ENCODE measurements at places on chromosomes 16 and 17.

GRCh38 chr17:28912281-28912937, 9.5 kb upstream of the DHRS13 start:
- H3K4me1 ChIP-seq, result no peaks in the 10 kb centered on the region
- no peak overlapping the region for H3K27ac ChIP-seq
- H3K27me3 ChIP-seq, result no peaks in the 10 kb centered on the region

- peak overlapping the region; percentile 96 for H3K27ac ChIP-seq
- DNase-seq, result peak; percentile 97
- H3K36me3 ChIP-seq, result no peaks in the 10 kb centered on the region
These were observed 59.6 kb downstream of the WSB1 start for GRCh38 chr17:27353461-27354050.

DNA sequence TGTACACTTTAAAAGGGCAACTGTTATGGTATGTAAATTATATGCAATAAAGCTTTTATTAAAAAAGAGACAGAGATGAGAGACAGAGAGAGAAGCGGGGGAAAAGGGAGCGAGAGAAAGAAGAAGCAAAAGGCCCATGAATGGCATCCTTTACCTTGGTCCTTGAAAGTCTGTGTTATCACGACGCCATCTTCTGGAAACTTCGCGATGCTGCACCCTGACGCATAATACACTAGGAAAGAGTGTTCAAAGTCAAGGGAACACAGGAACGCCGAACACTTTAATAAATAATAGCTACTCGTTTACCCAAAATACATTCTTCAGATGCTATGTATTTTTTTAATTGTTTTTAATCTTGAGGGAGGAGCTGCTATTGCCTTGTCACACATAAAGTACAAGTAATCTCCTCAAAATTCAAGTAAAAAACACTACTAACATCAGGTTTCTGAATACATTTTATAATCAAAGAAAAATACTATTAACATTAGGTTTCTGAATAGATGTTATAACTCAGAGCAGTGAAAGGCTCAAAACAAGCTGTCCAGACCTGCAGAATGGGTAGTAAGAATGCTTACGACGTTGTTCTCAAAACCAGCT, 23.0 kb upstream of the SLC38A8 start:
- DNase-seq, result peak; percentile 55
- no peaks in the 10 kb centered on the region for H3K4me1 ChIP-seq
- H3K27ac ChIP-seq, result no peak overlapping the region

DNA sequence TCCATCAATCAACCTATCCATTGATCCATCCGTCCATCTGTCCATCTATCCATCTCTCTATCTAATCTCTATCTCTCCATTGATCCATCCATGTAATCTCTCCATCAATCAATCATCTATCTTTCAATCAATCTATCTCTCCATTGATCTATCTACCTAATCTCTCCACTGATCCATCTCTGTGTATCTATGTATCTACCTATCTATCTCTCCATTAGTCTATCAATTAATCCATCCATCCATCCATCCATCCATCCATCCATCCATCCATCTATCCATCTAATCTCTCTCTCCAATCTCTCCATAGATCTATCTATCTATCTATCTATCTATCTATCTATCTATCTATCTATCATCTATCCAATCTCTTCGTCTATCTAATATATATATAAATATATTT, 3.5 kb upstream of the RNF222 start:
- no peak overlapping the region for H3K4me3 ChIP-seq
- H3K36me3 ChIP-seq, result no peaks in the 10 kb centered on the region
- DNase-seq, result no peak
- H3K27me3 ChIP-seq, result peaks cover 43% of the 10 kb centered on the region

GRCh38 chr17:50219342-50219741, 17.9 kb upstream of the COL1A1 start:
- no peaks in the 10 kb centered on the region for H3K36me3 ChIP-seq
- no peak overlapping the region for H3K4me3 ChIP-seq
- no peak for DNase-seq
- peak overlapping the region; percentile 85 for H3K27ac ChIP-seq

GRCh38 chr17:44530896-44531418, 26.3 kb upstream of the FZD2 start:
- H3K4me1 ChIP-seq, result no peaks in the 10 kb centered on the region
- no peak overlapping the region for H3K4me3 ChIP-seq
- no peak overlapping the region for H3K27ac ChIP-seq
- peaks cover 13% of the 10 kb centered on the region for H3K27me3 ChIP-seq

DNA sequence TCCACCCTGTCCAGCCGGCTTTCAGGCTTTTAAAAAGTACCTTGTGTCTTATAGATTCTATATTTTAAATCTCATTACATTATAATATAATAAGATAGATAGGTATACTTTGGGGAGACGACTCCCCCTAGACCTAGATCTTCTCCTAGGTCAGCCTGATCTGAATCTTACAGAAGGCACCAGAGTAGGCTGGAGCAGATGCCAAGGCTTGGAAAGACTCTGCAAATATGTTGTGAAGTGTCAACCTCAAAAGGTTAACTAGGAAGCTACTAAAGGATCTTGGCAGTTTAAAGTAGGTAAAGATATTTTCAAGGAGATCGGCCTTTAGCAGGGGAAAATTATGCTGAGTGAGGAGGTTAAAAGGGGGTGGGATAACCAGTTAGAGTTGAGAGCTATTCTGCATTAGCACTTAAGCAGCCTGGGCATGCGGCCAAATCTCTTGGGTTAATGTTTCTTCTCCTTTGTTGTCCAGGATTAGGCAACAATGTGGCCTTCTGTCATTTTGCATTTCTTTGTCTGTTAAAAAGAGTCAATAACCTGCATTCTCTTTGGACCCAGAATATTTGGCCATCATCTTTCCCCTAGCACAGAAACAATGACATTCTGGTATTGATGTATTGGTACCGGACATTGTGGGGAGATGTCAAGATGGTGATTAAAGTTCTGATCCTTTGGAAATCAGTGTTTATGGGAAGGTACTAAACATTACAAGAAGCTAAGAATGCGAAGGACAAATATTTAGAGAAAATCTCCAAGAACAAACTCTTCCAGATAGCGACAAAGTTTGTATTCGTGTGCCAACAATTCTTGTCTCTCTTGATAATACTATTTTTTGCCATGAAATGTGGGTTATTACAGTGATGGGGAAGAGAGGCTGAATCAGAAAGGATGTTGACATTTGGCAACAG, 51.2 kb upstream of the DHX40 start:
- H3K4me1 ChIP-seq, result no peaks in the 10 kb centered on the region
- H3K27ac ChIP-seq, result no peak overlapping the region
- no peaks in the 10 kb centered on the region for H3K36me3 ChIP-seq
- no peak overlapping the region for H3K4me3 ChIP-seq

DNA sequence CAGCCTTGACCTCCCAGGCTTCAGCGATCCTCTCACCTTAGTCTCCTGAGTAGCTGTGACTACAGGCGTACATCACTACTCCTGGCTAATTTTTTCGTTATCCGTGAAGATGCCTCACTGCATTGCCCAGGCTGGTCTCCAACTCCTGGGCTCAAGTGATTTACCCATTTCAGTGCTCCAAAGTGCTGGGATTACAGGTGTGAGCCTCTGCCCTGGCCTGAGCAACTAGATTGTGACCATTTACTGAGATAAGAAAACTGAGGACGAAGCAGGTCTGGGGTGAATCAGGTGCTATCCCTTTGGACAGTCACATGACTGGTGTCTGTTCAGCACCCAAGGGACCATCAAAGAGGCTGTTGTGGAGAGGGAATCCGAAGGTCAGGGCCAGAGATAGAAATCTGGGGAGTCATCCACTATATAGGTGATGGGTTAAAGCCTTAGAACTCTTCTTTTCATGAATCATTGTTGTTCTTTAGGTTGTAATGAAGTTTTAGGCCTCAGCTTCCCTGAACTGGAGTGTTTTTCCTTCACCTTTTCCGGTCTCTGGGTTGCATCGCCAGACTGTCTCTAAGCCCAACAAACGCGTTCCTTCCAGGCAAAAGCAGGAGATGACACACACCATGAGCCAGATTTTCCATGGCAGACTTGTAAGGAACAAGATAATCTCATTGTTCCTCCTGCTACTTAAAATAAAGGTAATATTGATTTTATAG, 62.5 kb downstream of the FTO start:
- H3K4me3 ChIP-seq, result no peak overlapping the region
- no peaks in the 10 kb centered on the region for H3K36me3 ChIP-seq
- H3K27ac ChIP-seq, result no peak overlapping the region
- no peak for DNase-seq
- peaks cover 24% of the 10 kb centered on the region for H3K4me1 ChIP-seq

- H3K27me3 ChIP-seq, result no peaks in the 10 kb centered on the region
- H3K4me1 ChIP-seq, result no peaks in the 10 kb centered on the region
- H3K27ac ChIP-seq, result no peak overlapping the region
- no peak overlapping the region for H3K4me3 ChIP-seq
These were observed 46.3 kb upstream of the ICAM2 start for GRCh38 chr17:64066716-64067115.

DNA sequence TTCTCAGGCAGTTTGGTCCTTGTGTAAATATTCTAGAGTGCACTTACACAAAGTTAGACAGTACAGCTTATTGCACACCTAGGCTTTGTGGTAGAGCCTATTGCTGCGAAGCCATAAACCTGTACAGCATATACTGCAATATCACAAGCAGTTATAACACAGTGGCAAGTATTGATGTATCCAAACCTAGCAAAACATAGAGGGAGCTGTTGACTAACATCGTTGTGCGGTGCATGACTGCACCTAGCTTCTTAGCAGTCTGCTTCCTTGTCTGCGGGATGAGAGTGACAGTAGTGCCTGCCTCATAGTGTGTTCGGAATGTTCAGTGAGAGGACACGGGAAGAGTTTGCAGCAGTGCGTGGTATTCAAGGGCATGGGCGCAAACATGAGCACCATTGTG, 78.9 kb downstream of the MPRIP start:
- H3K4me1 ChIP-seq, result peaks cover 89% of the 10 kb centered on the region
- H3K36me3 ChIP-seq, result no peaks in the 10 kb centered on the region
- H3K4me3 ChIP-seq, result no peak overlapping the region
- no peak for DNase-seq

- H3K27ac ChIP-seq, result no peak overlapping the region
- peaks cover 5% of the 10 kb centered on the region for H3K4me1 ChIP-seq
- no peaks in the 10 kb centered on the region for H3K27me3 ChIP-seq
- H3K36me3 ChIP-seq, result no peaks in the 10 kb centered on the region
- no peak for DNase-seq
- no peak overlapping the region for H3K4me3 ChIP-seq
These were observed 168.3 kb downstream of the LGALS9B start for GRCh38 chr17:20299013-20299412.

GRCh38 chr16:11101695-11102522, 154.1 kb downstream of the SOCS1 start:
- DNase-seq, result no peak
- H3K27ac ChIP-seq, result no peak overlapping the region
- H3K27me3 ChIP-seq, result no peaks in the 10 kb centered on the region
- peaks cover 52% of the 10 kb centered on the region for H3K4me1 ChIP-seq
- H3K4me3 ChIP-seq, result no peak overlapping the region
- peaks cover 7% of the 10 kb centered on the region for H3K36me3 ChIP-seq

GRCh38 chr17:80408872-80409271, 6.1 kb upstream of the ENDOV start:
- no peaks in the 10 kb centered on the region for H3K4me1 ChIP-seq
- H3K27me3 ChIP-seq, result no peaks in the 10 kb centered on the region
- no peak for DNase-seq
- no peak overlapping the region for H3K27ac ChIP-seq
- no peaks in the 10 kb centered on the region for H3K36me3 ChIP-seq

GRCh38 chr17:49388692-49389513, 25.8 kb downstream of the PHB1 start:
- H3K4me1 ChIP-seq, result no peaks in the 10 kb centered on the region
- H3K27ac ChIP-seq, result no peak overlapping the region
- H3K27me3 ChIP-seq, result no peaks in the 10 kb centered on the region
- no peak overlapping the region for H3K4me3 ChIP-seq

GRCh38 chr17:75914643-75915267, 10.1 kb upstream of the MRPL38 start:
- H3K36me3 ChIP-seq, result peaks cover 53% of the 10 kb centered on the region
- no peaks in the 10 kb centered on the region for H3K4me1 ChIP-seq
- H3K27me3 ChIP-seq, result no peaks in the 10 kb centered on the region

GRCh38 chr17:7897773-7898172, 9.2 kb downstream of the CHD3 start:
- H3K4me1 ChIP-seq, result no peaks in the 10 kb centered on the region
- no peak for DNase-seq
- H3K4me3 ChIP-seq, result no peak overlapping the region
- peaks cover 26% of the 10 kb centered on the region for H3K36me3 ChIP-seq

DNA sequence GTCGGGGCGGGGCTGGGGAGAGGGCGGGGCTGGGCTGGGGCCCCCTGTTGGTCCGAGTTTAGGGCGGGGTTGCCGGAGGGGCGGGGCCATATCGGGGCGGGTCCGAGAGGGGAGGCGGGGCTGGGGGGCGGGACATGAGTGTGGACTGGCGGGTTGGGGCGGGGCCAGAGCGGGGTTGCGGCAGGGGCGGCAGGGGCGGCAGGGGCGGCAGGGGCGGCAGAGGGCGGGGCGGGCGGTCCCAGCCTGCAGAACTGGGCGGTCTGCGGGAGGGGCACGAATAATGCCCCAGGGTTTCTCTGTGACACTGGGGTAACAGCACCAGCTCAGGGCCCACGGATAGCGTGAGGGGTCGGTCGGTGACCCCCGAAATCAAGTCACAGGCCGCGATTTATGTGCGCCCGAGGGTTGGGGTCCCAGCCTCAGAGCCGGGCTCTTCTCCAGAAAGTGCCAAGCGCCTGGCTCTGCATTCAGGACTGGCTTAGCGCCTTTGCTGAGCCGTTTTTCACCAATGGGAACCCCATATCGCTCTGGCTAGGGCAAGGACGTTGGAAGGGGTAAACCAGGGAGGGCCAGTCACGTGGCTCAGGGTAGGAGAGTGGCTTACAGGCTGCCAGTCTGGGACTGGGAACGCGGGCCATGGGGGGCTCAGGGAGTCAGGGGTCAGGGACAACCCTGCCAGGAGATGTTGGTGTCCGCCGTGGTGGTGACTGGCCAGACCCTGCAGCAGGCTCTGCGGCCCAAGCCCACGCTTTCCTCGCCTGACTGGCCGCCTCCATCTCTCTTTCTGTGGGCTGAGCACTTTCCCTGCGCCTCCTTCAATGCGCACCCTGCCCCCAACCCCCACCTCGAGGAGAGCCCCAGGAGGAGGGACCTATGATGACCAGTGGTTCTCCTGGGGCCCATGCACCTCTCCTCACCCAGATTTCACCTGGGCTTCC, 1.2 kb upstream of the METTL26 start:
- H3K4me1 ChIP-seq, result peaks cover 5% of the 10 kb centered on the region
- peak; percentile 94 for DNase-seq
- H3K27ac ChIP-seq, result peak overlapping the region; percentile 97
- H3K27me3 ChIP-seq, result peaks cover 2% of the 10 kb centered on the region

- H3K36me3 ChIP-seq, result no peaks in the 10 kb centered on the region
- H3K4me1 ChIP-seq, result no peaks in the 10 kb centered on the region
- peak; percentile 52 for DNase-seq
- H3K27me3 ChIP-seq, result no peaks in the 10 kb centered on the region
- H3K27ac ChIP-seq, result no peak overlapping the region
- no peak overlapping the region for H3K4me3 ChIP-seq
These were observed 17.7 kb downstream of the TBX4 start for GRCh38 chr17:61469949-61470348.

- no peaks in the 10 kb centered on the region for H3K27me3 ChIP-seq
- no peaks in the 10 kb centered on the region for H3K36me3 ChIP-seq
- H3K4me3 ChIP-seq, result no peak overlapping the region
- peak; percentile 24 for DNase-seq
- H3K4me1 ChIP-seq, result no peaks in the 10 kb centered on the region
These were observed 63.0 kb upstream of the CBX4 start for GRCh38 chr17:79902146-79902791.

GRCh38 chr16:4936181-4936990, 562 bp downstream of the PPL start:
- peak overlapping the region; percentile 62 for H3K4me3 ChIP-seq
- H3K4me1 ChIP-seq, result peaks cover 43% of the 10 kb centered on the region
- no peaks in the 10 kb centered on the region for H3K36me3 ChIP-seq
- DNase-seq, result peak; percentile 74
- peak overlapping the region; percentile 74 for H3K27ac ChIP-seq
- no peaks in the 10 kb centered on the region for H3K27me3 ChIP-seq
